ENCODE measurements at places on chromosomes 7 and 10. TPM values are rescaled to one million over a fixed set of nuclear protein-coding genes. Genes with fewer than 3 reads are reported as not detected.

DNA sequence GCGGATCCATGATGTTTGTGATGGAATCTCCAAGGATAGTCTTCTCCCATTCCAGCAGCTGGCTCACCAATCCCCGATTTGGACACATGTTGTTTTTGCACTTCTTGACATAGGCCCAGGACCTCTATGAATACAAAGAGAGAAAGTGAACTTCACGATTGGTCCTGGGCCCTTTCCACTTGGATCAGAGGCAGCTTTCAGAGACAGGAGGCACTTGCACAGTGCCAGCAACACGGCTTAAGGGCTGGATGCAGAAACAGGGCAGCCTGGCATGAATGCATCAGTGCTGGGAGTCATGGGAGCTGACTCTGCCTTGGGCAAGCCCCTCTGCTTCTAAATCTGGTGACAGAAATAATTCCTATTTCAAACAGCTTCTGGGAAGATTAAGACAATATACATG lies 2.1 kb upstream of the TMEM120A start:
- no peak for DNase-seq

Gene ASIC3
- total RNA-seq, result 5.5 TPM

- no peak for DNase-seq
Observed at GRCh38 chr10:75403144-75403938, 1.8 kb upstream of the ZNF503 start.

DNA sequence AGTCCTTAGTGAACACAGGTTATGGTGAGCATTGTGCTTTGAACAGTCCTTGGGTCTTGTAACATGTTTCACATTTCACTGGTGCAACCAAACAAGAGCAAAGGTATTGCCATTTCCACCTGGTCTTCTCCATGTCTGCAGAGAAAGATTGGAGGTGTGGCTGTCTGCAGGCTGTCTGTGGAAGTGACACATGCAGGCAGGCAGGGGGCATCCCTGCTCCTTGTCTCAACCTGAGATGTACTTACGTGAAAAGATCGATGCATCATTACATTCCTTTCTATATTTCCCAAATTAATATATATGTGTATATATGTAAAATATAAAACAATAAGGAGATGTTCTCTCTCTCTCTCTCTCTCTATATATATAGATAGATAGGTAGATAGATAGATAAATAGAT lies 54.3 kb downstream of the LRRC18 start:
- DNase-seq, result no peak

Gene SLC26A3
- total RNA-seq, result not detected

GRCh38 chr10:80520661-80521470 lies 16.8 kb upstream of the SH2D4B start:
- peak; percentile 37 for DNase-seq

DNA sequence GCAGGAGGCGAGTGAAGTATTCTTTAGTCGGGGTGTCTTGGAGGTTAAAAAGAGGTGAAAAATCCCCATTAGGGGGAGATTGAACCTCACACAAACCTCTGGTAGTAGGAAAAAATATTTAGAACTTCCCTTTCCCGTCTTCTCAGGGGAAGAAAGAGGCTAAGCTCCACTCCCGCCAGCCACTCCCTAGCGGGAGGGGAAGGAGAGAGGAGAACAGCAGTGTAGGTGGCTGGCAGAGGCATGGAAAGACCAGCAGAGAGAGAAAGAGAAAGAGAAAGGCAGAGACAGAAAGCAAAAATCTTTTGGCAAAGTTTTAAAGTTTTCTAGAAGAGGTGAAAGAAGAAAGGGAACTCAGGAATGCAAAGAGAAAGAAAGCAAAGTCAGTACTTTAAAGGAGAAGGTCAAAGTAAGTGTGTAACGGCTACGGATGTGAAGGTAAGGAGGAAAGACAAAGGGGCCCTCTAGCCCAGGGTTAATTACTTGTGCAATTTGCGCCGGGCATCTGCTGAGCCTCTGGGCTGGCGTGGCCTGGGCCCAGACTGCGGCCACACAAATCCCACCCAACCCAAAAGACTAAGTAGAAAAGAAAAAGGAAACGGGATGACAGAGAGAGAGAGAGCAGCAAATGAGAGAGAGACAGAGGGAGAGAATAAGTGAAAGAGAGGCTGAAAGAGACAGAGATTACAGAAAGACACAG lies 72.3 kb upstream of the ZNF746 start:
- DNase-seq, result no peak

Gene SLC29A4
- total RNA-seq, result 4.0 TPM

DNA sequence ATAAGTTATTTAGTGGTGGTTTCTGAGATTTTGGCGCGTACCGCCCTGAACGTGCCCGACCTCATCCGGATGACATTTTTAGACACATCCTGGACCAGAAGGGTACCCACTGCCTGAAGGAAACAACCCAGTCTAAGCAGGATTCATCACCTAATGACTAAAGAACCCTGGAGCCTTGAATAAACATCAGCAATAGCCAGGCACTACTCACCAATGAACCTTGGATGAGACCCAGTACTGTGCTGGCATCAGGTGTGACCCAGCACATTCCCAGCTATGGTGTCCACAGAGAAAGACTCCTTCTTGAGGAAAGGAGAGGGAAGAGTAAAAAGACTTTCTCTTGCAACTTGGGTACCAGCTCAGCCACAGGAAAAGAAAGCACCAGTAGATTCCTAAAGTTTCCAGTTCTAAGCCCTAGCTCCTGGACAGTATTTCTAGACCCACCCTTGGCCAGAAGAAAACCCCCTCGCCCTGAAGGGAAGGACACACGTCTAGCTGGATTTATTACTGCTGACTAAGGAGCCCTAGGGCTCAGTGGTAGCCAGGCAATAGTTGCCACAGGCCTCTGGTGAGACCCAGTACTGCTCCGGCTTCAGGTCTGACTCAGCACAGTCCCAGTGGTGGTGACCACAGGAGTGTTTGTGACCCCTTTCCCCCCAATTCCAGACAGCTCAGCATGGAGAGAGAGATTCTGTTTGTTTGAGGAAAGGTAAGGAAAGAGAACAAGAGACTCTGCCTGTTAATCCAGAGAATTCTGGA lies 32.5 kb downstream of the ZNF277 start:
- DNase-seq, result no peak

Gene HOXA6
- not detected for total RNA-seq

DNA sequence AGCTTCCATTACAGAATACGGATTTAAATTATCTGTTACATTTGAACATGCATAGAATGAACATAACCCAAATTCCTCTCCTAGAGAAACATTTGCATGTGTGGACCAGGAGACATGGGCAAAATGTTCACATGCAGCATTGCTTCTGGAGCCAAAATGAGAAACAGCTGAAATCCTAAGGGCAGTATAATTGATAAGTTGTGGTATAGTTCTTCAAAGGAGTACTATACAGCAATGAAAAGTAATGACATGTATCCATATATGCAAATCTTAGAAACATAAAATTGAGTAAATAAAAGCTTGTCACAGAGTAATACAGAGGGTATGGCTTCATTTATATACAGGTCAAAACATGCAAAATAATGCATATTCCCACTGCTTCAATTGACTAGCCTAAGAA lies 77.1 kb downstream of the RAB11FIP2 start:
- no peak for DNase-seq

Gene TYW1B
- 3.1 TPM for total RNA-seq

DNA sequence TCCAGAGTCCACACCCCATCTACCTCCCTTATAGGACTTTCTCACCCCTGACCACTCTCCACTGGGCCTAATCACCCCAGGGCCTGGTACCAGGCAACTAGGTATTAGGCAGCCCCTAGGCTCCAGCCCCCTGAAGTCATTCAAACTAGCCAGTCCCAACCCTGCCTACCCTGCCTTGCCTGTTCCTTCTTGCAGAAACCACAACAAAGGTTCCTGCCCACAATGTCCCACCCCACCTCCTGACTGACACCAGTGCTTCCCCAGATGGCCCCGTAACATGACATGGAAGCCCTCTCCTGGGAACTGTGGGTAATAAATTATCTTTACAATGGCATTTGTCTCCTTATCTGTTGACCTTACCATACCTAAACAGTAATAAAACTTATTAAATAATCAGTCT lies 100.6 kb upstream of the PDE1C start:
- DNase-seq, result no peak

GRCh38 chr7:127245002-127245401 lies 7.7 kb downstream of the GRM8 start:
- no peak for DNase-seq

- DNase-seq, result no peak
Observed at GRCh38 chr10:117294735-117295134, 53.8 kb downstream of the SLC18A2 start.

DNA sequence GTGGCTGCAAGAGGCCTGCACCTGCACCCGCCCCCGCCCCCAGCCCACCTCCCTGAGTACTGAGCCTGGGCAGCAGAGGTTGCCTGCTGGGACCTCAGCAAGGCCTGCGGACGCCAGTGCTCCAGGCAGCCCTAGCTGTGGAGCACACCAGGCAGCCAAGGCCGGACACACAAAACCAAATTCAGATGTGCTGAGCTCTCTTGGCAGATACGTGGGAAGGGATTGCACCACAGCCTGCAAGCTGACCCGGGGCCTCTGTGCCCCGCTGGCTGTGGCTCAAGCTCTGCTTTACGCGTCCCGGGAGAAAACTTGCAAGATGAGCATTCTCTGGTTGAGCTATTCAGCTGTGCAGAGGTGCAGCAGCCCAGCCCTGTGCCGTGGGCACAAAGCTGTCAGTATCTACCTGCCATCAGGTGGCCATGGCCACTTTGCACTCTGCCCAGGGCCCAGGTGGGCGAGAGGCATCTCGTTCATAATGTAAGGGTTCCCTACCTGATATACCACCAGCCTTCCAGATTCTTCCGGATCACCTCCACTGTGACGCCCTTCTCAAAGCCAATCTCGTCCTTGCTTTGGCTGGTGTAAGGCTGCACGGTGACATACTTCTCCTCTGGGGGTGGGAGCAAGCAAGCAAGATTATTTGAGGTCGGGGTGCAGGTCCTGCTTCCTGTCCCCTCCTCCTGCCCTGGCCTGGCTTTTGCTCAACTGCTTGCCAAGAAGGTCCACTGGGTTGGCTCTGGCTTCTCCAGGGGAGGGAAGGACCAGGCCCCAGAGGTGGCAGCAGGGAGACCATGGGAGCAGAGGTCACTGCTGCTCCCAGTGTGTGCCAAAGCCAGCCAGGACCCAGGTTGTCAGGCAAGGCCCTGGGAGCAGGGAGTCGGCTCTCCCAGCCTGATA lies 123.4 kb downstream of the NEURL1 start:
- DNase-seq, result peak; percentile 87

Gene LOXL4
- total RNA-seq, result 0.54 TPM

Gene STEAP1B
- total RNA-seq, result not detected

Gene CHRM2
- total RNA-seq, result 70.4 TPM

Gene TRIM8
- total RNA-seq, result 109 TPM

- DNase-seq, result peak; percentile 43
Observed at GRCh38 chr7:51014811-51015210, 232.1 kb upstream of the GRB10 start.

DNA sequence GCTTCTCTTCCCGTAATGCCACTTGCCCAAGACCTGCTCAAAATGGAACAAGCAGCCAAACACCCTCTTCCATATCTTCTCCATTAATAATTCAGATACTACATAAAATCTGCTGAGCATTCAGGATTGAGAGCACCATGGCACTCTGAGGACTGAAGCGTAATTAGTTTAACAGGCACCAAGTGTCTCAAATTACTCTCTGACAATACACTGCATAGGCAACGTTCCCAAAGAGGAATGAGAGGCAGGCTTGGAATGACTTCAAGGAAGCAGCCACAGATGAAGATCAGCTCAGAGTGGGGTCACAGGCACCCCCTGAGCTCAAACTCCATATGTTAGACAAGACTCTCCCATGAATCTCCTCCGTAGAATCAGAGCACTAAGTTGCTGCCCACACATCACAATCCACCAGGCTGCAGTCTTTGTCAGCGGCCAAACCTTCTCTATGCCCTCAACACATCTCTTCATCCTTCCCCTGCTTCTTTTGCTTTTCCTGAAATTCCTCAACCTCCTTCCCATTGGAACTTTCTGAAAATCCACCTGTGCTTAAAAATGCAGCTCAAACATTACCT lies 4.7 kb upstream of the ABLIM1 start:
- no peak for DNase-seq

Gene TSPAN12
- total RNA-seq, result 61.4 TPM

Gene ARHGAP22
- total RNA-seq, result 3.5 TPM

DNA sequence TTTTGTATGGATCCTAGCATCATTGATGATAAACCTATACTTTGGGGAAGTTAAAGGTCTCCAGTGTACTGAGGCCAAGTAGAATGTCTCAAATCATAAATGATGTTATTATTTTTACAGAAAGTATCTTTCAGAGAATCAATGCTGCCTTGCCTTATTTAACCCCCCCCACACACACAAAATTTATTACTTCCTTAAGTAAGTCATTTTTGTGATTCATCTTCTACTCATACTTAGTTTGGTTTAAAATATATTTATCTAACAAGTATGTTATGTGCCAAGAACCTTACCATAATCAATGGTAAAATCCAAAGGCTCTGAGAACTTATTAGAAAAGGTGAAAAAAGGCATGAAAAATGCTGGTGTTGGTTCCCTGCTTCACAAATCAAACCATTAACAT lies 18.8 kb upstream of the CLDN12 start:
- no peak for DNase-seq

DNA sequence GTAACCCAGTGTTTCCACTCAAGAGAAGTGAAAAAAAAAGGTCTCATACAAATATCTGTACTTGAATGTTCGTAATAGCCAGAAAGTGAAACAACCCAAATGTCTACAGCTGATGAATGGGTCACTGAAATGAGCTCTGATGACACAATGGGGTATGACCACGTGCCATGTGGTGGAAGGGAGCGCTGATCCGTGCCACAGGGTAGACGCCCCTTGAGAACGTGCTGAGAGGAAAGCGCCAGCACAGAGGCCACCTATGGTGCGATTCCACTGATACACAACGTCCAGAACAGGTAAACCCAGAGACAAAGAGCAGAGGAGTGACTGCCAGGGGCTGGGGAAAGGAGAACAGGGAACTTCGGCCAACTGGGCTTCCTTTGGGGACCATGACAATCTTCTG lies 50.3 kb downstream of the MAD1L1 start:
- DNase-seq, result no peak

Gene ADCK2
- total RNA-seq, result 11.6 TPM
